ENCODE measurements at places on chromosomes 2 and 18.

- DNase-seq = no peak
These were observed 53.9 kb upstream of the SEC11C start for GRCh38 chr18:59085797-59086196.

DNA sequence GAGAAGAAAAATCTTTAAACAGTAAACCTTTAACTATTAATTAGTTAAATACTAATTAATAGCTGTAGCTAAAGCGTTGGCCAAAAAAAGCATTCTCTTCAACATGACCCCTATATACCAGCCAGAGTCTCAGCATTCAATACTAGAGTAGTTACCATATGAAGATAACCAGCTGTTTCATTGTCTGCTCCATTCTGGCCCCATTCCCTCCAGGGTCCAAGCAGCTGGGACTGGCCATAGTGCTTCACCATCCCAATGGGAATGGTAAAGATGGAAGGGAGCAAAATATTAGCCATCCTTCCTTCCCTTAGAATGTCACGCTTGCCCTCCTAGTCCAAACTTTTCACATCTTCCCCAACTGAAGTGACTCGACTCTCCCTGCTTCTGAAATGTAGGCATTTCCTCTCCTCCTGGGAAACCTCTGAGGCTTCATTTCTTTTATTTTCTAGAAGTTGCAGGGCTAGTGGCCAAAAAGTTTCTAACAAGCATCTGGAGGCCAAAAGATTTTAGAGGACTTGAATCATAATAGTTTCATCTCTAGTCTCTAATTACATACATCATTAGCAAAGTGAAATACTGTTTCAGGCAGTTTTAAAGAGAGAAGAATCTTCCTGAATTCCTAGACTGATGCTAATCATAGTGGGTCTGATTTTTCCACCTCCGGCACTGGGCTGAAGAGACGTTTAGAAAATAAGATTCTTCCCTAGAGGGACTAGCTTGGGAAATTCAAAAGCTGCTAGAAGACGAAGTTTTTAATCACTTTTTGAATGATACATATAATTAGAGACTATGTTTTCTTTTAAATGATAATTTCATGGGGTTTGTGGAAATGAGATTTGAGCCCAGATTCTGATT is 52.7 kb downstream of the CCDC68 start:
- DNase-seq = no peak

DNA sequence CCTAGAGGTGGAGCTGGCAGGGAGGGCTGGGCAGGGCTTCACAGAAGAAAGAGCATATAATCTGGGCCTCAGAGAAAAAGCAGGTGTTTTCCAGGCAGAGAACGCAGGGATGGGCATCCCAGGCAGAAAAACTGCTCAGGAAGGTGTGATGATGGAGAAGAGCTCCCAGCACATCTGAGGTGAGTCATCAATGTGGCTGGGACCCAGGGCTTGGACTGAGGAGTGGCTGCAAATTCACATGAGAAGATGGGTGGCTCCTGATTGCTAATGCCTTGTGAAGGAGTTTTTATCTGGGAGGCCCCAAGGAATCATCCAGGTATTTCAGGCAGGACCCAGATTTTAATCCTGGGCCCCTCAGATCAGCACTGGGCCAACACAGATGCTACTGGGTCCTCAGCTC is 10.2 kb downstream of the IL1F10 start:
- DNase-seq = no peak

DNA sequence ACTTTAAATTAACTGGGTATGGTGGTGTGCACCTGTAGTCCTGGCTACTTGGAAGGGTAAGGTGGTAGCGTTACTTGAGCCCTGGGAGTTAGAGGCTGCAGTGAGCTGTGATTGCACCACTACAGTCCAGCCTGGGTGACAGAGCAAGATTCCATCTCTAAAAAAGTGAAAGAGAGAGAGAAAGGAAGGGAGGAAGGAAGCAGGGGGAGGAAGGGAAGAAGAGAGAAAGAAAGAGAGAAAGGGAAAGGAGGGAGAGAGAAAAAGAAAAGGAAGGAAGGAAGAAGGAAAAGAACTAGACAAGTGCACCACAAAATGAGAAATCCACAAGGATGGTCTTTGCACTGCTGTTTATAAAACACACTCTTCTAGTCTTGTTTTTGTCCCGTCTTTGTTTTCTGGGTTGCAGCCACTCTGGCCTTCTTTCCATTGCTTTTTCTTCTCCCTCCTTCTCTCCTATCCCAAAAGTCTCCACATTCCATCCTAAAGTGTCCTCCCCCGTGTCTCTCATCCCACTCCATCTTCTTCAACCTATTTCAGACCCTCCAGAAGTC is 32.0 kb downstream of the PKDCC start:
- DNase-seq = no peak

- DNase-seq = no peak
These were observed 4.6 kb downstream of the SERPINB13 start for GRCh38 chr18:63591725-63592124.

Measured in foreskin melanocyte (primary cell).